Adrenal gland (tissue), 19 donors: ENCODE measurements at places on chromosomes 4 and X. TPM values are rescaled to one million over a fixed set of nuclear protein-coding genes. Genes with fewer than 3 reads are reported as not detected.

DNA sequence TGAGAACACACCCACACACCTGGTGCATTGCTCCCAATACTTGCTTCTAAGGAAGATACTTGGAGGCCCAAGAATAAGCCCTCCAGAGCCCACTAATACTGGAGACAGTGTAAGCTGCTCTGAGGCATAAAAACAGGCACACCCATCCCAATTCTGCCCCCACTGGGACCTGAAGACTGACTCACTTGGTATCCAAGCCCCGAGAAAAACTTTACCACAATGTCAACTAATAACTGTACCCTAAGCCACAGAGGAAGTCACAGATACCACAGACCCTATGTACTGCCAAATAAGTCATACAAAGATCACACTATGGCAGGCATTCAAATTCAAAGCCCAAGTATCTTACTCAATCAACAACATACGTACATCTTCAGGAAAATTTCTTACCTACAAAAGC lies 398.2 kb upstream of the SPANXN1 start:
- DNase-seq = no peak

DNA sequence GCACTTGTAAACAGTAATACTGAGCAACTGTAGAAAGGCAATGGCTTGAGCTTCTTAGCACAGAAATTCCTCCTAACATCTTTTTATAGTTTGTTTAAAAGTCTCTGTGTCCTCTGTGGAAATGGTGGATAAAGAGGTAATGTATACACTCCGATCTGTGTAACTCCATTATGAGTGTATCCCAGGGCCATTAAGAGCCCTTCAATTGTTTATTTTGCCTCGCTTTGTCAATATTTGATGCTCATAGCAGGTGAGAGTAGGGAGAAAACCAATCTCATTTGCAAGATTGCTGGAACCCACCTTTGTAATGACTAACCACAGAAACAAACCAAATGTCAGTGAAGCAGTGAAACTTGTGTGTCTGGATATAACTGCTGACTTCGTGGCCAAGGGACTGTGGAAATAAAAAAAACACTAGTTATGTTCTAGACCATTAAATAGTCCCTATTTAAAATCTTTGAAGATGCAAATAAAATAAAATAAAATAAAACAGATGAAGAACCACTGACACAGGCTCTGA lies 598.2 kb upstream of the BOD1L1 start:
- no peak for DNase-seq

GRCh38 chr4:143488687-143489086 lies 24.8 kb upstream of the SMARCA5 start:
- DNase-seq = no peak

The ZDHHC9 gene
- 7.2 TPM for polyA plus RNA-seq

The P2RY10 gene
- 0.13 TPM for polyA plus RNA-seq

DNA sequence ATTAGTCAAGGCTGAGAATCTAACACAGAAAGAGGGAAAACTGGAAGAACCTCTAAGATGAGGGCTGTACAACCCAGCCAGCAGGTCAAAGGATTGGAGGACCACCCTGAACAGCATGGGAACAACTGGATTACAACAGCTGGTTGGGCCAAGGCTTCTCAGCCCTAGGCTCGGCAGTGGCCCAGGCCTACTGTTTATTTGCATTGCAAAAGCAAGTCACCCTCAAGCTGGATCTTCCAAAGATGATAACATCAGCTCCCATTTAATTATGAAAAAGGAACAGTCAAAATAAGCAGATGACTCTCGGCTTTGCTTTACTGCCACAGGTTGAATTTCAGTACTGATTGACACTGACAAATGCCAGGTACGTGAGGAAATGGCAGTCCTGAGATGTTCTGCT lies 61.8 kb downstream of the GPC3 start:
- no peak for DNase-seq

DNA sequence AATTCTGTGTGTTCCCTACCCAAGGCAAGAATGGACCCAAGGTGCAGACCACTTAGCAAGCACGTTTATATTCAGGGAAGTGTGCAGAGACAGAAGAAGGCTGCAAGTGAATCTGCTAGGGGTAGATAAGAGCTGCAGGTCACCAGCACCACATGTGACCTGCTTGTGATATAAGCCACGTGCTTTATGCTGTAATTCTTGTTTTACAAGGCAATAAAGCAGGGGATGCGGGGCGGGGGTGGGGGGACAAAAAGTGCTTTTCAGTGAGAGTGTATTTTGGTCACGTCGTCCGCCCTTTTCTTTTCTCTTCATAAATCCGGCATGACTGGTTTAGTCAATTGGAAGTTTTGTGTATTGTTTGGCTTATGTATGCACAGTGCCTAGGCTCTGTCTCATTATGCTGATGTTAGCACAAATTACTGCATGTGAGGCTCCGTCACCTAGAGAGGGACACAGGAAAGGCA lies 192.7 kb downstream of the RBMX2 start:
- DNase-seq = no peak
